ENCODE measurements at places on chromosomes 7 and 10. TPM values are rescaled to one million over a fixed set of nuclear protein-coding genes. Genes with fewer than 3 reads are reported as not detected.

The DGKI gene
- 1.6 TPM for polyA plus RNA-seq

The ADAMTS14 gene
- polyA plus RNA-seq: 1.1 TPM

The CYP26A1 gene
- polyA plus RNA-seq: not detected

GRCh38 chr10:3426190-3426845 lies 253.7 kb upstream of the PITRM1 start:
- no peak for DNase-seq

- no peak for DNase-seq
Measured at GRCh38 chr7:15105711-15106110, 203.2 kb upstream of the DGKB start.

The LRRC18 gene
- 0.20 TPM for polyA plus RNA-seq

The PVRIG gene
- polyA plus RNA-seq: 9.7 TPM

Data from left kidney (tissue), 8 donors.